Fibroblast of skin of scalp (primary cell): ENCODE measurements at places on chromosomes 1 and 21.

DNA sequence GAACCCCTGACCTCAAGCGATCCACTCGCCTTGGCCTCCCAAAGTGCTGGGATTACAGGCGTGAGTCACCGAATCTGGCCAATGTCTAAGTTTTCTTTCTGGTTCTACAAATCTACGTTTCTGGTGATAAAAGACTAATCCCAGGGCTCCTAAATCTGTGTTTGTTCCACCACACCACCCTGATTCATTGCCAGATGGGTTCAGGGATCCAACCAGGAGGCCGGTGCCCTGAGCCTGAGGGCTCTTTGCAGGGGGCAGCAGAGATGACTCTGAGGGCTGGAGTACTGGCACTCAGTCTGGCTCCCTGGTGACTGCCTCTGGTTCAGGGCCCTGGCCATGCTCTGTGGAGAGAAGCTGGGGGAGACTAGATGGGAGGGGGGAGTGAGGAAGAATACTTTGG, 10.5 kb upstream of the OPRD1 start:
- DNase-seq = no peak

GRCh38 chr1:196027127-196027526, 581.1 kb downstream of the KCNT2 start:
- DNase-seq = no peak

- peak; percentile 96 for DNase-seq
These were observed 37.7 kb upstream of the BCL10 start for GRCh38 chr1:85313888-85314696.

DNA sequence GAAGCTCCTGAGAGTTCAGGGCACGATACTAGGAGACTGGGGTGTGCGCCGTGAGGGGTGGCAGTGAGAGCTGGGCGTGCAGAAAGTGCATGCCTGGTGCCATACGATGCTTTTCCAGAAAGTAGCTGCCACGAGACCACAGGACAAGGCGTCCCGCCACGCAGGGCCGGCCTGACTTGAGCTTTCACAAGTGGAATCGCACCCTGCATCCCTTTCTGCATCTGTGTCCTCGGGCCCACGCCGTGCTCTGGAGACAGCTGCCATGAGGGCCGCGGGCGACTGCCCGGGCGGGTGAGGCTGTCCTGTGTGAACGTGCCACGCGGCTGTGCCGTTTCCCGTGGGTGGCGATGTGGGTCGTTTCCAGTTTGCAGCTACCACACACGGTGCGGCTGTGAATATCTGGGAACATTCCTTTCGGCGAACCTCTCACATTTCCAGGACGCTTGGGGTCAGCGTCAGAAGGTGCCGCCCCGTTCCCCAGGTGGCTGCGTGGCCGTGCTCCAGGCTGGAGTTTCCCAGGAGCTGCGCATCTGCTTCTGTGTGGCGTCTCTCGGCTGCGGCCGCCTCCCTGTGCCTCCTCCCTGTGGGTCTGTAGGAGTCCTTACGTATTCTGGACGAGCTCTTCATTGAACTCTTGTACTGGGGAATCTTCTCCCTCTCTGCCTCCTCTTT, 1.0 kb upstream of the PERM1 start:
- no peak for DNase-seq

DNA sequence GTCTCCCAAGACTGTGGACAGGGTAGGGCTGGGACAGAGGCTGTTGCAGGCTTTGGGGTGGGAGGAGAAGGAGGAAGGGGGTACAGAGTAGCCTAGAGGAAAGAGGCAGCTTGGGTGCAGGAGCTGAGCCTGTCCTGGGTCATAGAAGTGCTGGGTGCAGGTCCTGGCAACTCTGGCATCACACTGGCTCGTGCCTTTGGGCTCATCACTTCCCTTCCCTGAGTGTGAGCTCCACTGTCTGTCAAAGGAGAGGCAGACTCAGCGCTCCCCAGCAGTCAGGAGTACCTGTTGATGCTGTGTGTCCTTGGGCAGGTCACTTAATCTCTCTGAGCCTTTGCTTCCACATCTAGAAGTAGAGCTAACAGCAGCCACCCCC, 157.1 kb downstream of the PTPRU start:
- DNase-seq = no peak

GRCh38 chr1:227788271-227789083, 27.0 kb upstream of the PRSS38 start:
- DNase-seq = no peak

DNA sequence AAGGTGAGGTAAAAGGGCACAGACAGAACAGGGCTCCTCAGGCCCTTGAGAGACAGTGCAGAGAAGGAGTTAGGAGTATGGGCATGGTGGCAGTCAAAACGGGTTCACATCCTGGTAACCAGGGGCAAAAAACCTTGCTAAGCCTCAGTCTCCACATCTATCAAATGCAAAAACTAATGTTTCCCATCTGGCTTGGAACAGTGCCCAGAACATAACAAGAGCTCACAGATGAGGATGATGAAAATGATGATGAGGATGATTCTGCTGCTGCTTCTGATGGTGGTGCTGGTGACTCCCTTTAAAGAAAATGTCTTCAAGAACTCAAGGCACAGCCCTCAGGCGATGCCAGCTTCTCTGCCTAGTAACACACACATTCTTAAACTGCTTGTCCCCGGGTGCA, 24.1 kb downstream of the HHIPL2 start:
- DNase-seq = peak; percentile 43

- no peak for DNase-seq
These were observed 8.7 kb downstream of the TNFRSF14 start for GRCh38 chr1:2564815-2565374.

- DNase-seq = no peak
These were observed 57.0 kb downstream of the SLC22A15 start for GRCh38 chr1:116033322-116033721.

GRCh38 chr1:77742011-77742555, 17.6 kb downstream of the USP33 start:
- no peak for DNase-seq

- no peak for DNase-seq
These were observed 62.5 kb downstream of the WNT9A start for GRCh38 chr1:227885135-227885647.

GRCh38 chr1:203625628-203626019, 1.0 kb upstream of the ATP2B4 start:
- DNase-seq = peak; percentile 59

- DNase-seq = no peak
These were observed 499 bp downstream of the C1QA start for GRCh38 chr1:22636927-22637326.

GRCh38 chr1:211229365-211229759, 29.8 kb upstream of the RCOR3 start:
- no peak for DNase-seq

GRCh38 chr21:30714456-30714855, 4.1 kb downstream of the KRTAP21-3 start:
- DNase-seq = peak; percentile 27

DNA sequence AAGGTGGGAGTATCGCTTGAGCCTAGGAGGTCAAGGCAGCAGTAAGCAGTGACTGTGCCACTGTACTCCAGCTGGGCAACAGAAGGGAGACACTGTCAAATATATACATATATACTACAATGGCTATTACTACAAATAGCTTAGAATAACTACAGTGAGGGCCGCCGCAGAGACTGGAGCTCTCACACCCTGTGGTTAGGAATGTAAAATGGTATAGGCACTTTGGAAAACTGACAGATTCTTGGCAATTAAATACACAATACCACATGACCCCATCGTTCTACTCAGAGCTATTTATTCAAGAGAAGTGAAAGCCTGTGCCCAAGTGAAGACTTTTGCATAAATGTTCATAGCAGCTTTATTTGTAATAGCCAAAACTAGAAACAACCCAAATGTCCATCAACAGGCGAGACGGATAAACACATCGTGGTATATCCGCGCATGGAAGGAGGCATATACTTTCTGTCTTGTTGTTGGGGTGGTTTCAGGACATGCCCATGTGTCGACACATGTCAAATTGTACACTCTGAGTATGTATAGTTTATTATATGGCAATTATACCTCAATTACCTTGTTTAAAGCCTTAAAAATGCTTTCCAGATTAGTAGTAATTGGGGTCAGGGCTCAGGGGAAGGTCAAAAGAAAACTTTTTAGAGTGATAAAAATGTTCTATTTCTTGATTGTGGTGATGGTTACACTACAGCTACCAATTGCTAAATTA, 123.4 kb downstream of the RIPK4 start:
- peak; percentile 82 for DNase-seq

- DNase-seq = no peak
These were observed 81.5 kb upstream of the ZP4 start for GRCh38 chr1:237972186-237972585.

DNA sequence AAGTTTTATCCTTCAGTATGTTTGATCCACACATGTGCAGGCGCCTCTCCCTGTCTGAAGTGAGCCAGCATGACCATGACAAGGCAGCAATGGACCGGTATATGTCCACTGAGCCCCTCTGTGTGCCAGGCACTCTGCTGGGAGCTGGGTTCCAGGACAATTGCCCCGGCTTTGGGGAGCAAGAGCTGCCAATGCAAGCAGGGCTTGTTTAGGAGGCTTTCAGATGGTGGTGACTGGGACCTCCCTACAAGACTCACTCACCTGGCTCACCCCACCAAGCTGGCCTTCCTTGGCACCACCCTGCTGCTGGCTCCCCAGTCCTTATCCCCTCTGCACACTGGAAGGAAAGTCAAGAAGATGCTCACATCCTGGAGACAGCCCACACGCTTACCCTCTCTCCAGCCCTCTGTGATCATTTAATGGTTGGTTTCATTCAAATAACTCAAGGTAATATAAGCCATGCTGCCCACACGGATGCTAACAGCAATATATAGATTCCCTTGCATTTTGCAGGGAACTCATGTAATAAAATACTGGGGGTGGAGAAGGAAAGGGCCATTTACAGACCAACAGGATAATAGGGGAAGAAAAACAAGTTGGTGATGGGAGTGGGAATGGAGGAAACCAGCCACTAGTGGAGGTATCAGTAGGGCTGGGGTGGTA, 23.6 kb downstream of the KCND3 start:
- DNase-seq = no peak

GRCh38 chr1:187848321-187848720, 1019.6 kb downstream of the PLA2G4A start:
- DNase-seq = no peak

GRCh38 chr1:115493834-115494233, 147.9 kb upstream of the VANGL1 start:
- no peak for DNase-seq

DNA sequence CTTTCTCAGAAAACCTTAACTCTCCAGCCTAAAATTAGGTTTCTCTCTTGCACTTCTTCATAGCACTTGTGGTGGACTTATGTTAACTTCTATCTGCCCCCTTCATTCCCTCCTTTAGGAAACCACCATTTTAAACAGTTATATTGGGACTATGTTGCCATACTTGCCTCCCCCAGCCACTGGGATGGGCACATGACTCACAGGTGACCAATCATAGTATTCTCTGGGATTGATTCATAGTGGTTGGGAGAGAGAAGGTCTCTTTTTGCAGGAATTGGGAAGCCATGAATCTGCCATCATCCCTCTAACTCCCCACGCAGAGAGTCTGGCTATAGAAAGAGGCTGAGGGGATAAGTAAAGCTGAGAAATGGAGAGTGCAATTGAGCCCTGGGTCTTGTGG, 50.4 kb upstream of the NRDC start:
- no peak for DNase-seq

GRCh38 chr1:30834253-30834652, 74.3 kb downstream of the SDC3 start:
- no peak for DNase-seq

DNA sequence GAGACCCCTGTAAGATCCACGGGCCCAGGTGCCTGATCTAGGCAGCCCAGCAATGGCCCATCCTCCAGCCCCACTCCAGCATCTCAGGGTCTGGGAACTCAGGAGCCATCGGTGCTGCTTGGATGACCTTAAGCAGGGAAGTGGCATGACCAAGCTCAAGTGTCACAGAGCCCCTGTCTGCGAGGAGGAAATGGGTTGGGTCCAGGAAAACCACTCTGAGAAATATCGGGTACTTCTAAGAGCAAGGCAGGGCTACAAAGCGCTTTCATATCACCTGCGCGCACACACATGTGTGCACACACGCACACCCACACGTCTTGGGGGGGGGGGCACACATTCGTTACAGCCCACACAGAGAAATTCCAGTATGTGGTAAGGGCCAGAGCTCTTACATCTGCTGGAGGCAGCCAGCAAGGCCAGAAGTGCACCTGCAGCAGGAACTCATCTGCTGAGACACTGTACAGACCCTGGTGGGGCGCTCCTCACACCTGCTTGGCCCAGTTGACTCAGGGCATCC, 32.6 kb upstream of the SPOCD1 start:
- DNase-seq = no peak

- no peak for DNase-seq
These were observed 11.5 kb downstream of the ARHGEF16 start for GRCh38 chr1:3465935-3466321.

DNA sequence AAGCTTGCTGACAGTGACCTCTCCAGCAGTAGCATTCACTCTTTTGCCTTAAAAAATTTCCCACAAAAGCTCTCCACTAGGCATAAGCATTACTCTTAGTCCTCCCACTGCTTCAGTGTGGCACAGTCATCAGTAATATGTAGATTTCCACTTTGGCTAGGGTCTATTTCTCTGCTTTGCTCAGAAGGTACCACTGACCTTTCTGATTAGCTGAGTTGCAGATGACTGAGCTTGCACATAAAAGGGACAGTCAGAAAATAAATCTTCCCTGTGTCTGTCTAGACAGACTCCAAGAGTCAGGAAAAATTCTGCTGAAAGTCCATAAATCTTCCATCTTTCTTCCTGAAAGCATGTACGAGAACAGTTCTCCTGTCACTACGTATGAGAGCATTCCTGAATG, 56.6 kb upstream of the APP start:
- DNase-seq = no peak

GRCh38 chr1:30008998-30009657, 714.3 kb downstream of the MATN1 start:
- no peak for DNase-seq

DNA sequence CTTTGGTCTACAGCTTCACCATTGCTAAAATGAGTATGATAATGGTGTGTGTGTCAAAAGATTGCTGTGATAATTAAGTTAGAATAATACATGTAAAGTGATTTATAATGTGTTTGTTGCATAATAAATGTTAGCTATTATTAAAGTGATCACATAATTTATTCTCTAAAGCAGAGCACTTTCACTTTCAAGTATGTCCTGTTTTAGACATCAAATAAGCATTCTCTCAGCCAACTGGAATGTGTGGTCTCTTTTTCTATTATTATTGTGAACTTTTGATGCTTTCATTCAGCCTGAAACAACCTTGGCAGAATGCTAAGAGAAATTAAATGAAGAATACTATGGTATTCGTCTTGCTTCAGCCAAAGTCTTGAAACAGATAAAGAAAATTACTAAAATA, 102.8 kb upstream of the COL11A1 start:
- peak; percentile 65 for DNase-seq
